ENCODE measurements at places on chromosomes 4 and X.
A peak's percentile ranks its signal among the peaks of the same experiment; 100 is the strongest.

DNA sequence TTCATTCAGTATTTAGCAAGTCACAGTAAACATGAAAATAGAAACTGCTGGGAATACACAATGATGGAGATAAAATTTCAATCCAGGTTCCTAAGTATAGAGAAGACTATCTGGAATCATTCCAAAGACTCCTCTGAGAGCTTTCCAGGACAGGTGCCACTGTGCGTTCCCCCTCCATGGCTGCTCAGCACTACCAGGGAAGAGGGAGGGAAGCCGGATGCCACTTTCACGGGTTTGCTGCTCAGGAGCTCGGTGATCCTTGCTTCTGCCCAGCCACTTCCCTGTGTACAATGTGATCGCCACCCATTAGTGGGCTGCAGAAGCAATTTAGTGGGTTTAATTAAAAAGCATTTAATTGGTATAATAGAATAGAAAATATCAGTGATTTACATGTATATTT lies 94.5 kb downstream of the FNIP2 start:
- DNase-seq, result no peak

DNA sequence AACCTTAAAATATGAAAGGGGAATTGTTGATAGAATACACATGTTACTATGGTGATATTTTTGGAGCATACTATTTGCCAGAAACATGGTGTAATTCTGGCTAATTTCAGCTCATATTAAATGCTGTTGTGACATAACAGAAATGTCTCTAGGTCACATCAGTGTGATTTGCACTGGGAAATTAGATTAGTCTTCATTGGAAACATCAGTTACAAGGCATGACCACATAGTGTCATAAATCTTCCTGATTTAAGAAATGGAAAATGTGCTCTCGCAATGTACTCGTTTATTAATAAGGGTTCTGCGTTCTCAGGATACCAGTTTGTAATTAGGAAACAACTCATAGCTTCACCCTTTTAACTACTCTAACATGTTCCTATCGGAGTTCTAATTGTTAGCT lies 72.9 kb upstream of the GYPA start:
- DNase-seq, result no peak

DNA sequence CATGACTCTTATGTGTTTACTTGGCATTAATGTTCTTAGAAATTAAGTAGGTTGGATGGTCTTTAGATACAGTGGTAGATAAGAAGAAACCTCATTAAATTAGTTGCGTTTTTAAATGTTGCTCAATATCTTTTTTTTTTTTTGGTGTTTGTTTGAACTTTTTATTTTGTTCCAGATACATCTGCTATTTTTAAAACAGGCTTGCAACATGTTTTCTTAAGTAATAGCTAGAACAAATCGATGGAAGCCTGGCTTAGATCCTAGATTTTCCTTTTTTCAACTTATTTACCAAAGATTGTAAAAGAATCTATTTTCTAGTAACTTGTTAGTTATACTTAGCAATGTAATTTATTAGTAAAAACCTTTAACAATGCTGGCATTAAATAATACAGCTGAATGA lies 9.3 kb downstream of the CNKSR2 start:
- no peak for DNase-seq

GRCh38 chrX:45434231-45434630 lies 233.6 kb upstream of the DIPK2B start:
- no peak for DNase-seq

GRCh38 chr4:78360466-78360865 lies 191.1 kb upstream of the ANXA3 start:
- DNase-seq, result no peak

DNA sequence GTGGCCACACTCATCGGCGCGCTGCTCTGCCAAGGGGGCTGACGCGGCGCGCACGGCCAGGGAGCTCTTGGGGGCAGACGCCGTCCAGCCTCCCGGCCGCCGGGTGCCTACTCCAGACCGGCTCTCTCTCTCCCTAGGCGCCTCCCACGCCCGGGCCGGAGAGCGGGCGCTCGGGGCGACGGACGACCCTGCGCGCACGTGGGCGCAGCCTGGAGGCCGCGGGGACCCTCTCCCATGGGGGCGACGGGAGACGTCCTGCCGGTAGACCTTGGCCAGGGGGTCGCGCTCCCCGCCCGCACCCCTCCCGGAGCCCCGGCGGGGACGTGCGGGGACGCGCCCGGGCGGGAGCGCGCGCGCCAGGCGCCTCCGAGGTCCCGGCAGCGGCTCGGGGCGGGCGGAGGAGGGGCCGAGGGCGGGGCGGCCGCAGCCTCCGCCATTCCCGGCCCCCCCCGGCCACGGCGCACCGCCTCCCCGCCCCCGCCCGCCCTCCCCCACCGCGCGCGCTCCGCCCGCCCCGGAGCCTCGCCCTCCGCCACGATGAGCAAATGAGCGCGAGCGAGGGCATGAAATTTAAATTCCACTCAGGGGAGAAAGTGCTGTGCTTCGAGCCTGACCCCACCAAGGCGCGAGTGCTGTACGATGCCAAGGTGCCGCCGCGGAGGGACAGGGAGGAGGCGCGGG lies at the start of gene MSL3:
MSL3 (plus strand) TSS at position 519 of the 681 bp plus-strand sequence; CDS start at position 546, 27 bp downstream.
- DNase-seq, result no peak

DNA sequence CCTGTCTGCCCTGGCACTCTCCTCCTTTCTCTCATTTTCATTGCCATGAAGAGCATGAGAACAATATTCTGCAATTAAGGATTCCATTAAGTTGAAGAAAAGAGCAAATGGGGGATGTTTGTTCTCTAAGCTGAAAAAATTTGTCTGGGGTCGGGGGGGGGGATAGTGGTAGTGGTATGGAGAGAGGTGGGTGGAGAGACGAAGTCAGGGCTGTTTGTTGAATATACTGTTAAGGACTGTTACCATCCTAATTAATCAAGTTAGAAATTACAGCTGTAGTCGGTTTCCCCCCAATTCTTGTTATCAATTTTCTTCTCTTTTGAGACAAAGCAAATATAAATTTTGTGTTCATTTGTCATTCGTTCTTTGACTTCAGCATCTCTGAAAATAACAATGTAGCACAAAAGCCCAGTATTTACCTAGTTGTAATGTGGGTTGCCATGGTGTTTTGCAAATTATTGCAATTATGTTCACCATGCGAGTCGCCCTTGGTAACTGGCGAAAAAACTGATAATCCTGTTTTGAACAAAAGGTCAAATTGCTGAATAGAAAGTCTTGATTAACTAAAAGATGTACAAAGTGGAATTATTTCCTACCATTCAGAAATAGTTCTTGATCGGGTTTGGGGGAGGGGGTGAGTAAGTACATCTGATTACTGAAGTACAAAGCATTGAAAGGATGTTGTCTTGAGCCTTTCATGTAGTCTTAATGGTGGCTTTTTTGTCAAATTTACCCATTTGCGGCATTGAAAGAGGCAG lies 139.1 kb downstream of the ARX start:
- peak; percentile 80 for DNase-seq

DNA sequence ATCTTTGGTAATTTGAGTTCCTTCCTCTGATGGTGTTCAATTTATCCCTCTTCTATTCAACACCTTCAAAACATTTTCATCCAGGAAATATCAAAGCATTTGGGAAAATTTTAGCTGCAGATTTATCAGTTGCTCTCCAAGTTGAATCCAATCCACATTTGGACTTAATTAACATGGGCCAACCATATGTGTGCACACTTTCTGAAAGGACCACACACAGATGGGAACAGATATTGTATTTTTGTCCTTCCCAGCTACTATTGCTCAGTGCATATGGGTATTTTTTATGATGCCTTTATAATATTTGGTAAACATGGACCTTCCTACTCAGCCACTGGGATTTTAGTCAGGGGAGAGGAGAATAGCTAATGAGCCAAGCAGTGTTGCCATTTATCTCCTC lies 65.2 kb downstream of the GLRA2 start:
- DNase-seq, result no peak

GRCh38 chrX:134717698-134718097 lies 59.4 kb upstream of the PLAC1 start:
- DNase-seq, result no peak

GRCh38 chrX:21711129-21711847 lies 46.6 kb downstream of the SMPX start:
- no peak for DNase-seq

DNA sequence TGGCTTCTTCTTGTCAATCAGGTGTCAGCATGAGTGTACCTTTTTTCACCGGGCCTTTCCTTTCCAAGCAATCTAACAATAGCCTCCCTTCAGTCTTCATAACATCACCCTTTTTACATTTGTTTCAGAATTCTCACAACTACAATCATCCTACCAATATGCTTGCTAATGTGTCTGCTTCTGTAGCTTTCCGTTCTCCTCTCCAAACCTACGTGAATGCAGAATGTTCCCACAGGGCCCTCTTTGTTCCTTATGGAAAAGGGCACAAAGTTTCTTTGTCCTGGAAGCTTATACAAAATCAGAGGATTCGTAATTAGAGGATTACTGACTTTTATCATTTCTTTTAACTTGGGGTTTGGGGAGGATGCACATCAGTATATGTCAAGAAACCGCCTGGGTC lies 461.8 kb downstream of the CENPC start:
- DNase-seq, result no peak

- no peak for DNase-seq
Observed at GRCh38 chr4:138458751-138459150, 216.6 kb upstream of the SLC7A11 start.
